ENCODE measurements at places on chromosomes 5 and 9.

DNA sequence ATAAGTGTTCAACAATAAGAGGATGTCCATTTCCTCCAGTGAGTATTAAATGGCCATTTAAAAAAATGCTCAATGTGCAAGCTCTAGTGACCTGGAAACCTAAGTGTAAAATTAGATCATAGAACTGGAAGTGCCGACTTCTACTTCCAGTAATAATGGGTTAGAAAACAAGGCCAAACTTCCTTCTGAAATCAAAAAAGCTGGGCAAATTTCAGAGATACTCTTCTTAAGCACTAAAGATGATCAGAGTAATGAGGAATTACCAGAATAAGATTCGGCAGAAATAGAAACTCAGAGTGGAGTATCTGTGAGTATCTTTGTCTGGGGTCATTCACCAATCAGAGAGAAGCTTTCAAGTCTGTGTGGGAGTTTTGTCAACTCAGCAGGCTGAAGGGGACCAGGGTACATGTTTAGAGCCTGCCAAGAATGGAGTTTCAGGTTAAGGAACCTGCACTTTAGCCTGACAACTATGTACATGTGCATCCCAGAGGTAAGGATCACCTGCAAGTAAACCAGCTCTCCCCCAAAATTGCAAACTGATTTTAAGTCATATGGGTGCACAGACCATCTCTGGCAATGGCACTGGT is 17.1 kb downstream of the FCN2 start:
- DNase-seq, result no peak

GRCh38 chr9:83636813-83637212 is 13.9 kb downstream of the IDNK start:
- DNase-seq, result no peak

DNA sequence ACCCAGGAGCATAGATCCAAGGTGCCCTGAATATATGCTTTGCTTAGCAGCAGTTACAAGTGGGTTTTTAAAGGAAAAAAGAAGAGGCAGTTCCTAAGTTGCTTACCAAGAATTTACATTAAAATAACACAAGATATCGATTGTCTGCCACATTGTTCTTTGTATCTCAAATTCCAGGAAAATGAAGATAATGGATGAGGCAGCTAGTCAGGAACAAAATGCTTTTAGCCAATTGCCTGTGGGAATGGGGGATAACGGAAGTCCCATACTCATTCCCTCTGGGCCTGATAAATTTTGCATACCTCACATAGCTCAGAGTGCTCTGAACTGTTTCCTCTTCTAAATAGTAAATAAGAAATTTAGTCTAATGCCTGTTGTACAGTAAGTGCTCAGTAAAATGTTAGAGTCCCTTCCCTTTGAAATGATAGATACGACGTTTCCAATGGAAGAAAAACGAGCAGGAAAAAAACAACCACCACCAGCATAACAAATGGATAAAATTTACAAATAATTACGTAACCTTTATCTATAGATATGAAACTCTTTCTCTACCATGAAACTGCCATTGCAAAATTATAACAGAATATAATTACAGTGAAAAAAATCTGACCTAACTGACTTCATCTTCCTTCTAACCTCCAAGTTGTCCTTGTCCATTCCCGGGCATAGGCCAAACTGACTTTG is 35.5 kb upstream of the TENT2 start:
- DNase-seq, result no peak

- DNase-seq, result no peak
Measured at GRCh38 chr5:98957307-98957706, 28.5 kb upstream of the CHD1 start.

- DNase-seq, result peak; percentile 15
Measured at GRCh38 chr9:34991607-34992375, 2.2 kb downstream of the DNAJB5 start.

DNA sequence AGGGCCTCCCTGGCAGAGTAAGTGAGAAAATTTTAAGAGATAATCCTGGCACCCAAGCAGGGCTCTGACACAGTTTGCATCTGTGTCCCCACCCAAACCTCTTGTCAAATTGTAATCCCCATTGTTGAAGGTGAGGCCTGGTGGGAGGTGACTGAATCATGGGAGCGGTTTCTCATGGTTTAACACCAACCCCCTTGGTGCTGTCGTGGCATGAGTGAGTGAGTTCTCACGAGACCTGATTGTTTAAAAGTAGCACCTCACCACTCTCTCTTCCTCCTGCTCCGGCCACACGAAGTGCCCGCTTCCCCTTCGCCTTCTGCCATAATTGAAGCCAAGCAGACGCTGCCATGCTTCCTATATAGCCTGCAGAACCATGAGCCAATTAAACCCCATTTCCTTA is 80.1 kb downstream of the FBXW11 start:
- no peak for DNase-seq

- no peak for DNase-seq
Measured at GRCh38 chr5:555058-555623, 30.9 kb upstream of the SLC9A3 start.

DNA sequence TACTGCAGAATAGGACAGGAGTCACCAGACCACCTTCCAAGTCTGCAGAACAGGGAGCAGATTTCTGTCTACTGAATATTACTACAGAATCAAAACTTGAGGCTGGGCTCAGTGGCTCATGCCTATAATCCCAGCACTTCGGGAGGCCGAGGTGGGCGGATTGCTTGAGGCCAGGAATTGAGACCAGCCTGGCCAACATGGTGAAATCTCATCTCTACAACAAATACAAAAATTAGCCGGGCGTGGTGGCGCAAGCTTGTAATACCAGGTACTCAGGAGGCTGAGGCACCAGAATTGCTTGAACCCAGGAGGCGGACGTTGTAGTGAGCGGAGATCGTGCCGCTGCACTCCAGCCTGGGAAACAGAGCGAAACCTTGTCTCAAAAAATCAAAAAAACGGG is 710.8 kb upstream of the WWC1 start:
- DNase-seq, result no peak

DNA sequence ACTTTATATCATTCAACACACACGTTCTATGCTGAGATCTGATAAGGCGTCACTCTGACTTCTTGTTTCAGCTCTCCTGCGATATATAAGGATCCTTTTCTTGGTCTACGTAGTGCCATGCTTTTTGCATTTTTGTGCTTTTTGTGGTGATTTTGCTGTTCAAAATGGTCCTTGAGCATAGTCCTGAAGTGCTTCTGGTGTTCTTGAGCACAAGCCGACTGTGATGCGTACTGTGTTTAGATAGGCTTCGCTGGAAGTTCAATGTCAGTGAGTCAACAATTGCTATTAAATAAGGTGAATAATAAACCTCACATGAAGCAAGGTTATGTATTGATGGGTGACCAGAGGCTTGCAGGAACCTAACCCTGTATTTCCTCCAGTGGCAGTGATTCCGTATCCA is 46.8 kb downstream of the ACO1 start:
- DNase-seq, result peak; percentile 82

DNA sequence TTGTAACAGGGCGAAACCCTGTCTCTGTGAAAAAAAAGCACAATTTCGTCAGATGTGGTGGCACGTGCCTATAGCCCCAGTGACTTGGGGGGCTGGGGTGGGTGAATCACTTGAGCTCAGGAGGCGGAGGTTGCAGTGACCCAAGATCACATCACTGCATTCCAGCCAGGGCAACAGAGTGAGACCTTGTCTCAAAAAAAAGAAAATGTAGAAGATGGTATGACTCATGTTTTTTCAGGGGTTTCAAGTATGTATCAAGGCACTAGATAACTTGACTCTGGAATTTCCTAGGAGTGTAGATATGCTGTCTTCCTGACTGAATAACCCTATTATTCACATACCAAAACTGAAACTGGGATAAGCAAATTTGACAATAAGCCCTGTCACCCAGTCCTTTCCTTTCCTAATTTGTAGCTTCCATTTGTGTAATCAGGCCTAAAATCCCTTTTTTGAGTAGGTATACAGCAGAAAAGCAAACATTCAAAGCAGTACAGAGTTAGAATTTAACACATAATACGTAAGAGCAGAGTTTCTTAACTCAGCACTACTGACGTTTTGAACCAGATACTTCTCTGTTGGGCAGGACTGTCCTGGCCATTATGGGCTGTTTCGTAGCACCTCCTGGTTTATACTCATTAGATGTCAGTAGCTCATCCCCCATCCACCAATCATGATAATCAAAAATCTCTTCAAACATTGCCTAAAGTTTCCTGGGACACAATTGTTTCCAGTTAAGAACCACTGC is 17.3 kb upstream of the ANKRD18B start:
- DNase-seq, result peak; percentile 97

DNA sequence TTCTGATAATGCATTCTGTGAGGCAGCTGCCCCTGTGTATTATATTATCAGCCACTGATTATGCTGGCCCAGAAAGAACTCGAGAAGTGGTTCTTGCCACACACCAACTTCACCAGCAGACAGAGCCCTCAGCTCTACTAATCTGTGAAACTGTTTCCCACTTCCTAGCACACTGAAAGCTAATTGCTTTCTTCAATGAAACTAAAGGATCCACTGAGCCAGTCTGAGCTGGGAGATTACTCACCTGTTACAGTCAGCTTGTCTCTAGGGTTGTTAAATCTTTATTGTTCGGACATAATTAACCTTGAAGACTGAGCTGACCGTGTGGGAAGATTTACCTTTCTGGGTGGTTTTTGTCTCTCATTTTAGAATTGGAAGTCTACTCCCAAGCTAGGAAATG is 263.2 kb downstream of the KCTD16 start:
- no peak for DNase-seq

- peak; percentile 28 for DNase-seq
Measured at GRCh38 chr5:112417931-112418658, 982 bp downstream of the EPB41L4A start.

- no peak for DNase-seq
Measured at GRCh38 chr5:161278739-161279660, 267.5 kb downstream of the GABRB2 start.

DNA sequence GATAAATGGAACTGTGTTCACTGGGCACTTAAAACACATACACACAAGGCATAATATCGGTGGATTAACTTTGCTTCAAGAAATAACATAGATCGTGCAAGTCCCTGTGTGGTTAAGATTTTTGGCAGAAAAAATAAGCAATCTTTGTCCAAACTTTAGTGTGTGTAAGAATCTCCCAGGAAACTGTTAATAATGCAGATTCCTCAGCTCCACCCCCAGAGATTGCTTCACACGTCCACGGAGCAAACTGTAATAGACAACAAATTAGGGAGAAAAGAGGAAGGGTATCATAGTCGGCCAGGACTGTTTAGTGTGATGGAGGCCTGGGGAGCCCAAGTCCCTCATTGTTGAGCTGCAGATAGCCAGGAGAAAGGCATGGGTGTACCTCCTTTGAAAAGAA is 84.8 kb downstream of the PJA2 start:
- DNase-seq, result peak; percentile 21

GRCh38 chr9:14779566-14780022 is 57.1 kb upstream of the CER1 start:
- peak; percentile 49 for DNase-seq

DNA sequence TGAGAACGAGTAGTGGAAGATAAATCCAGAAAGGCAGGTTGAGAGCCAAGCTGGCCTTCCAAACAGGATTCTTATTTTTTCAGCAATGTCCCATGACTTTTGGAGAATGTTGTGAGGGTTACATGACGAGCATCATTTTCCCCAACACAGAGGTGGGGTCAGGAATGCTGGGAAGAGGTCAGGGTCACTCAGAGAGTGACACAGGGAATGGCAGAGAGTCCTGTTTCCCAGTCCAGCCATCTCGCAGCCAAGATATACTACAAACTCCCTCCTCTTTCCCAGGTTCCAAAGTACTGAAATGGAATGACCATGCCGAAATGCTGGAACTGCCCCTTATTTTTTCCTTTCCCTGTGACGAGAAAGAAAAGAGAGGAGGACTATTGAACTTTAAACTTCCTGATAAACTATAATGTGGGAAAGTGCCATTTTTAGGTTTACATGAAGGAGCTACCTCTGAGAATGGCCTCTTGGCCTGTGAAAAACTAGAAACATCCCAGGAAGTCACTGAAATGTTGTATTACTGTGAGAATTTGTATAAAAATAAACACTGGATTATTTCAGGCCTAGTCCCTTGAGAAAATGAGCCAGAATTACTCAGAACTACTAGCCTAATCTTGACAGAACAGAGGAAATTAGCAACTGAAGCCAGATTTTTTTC is 420.4 kb downstream of the CETN3 start:
- DNase-seq, result peak; percentile 48

- no peak for DNase-seq
Measured at GRCh38 chr9:114035845-114036801, 42.0 kb downstream of the AMBP start.

- DNase-seq, result peak; percentile 9
Measured at GRCh38 chr9:12425878-12426864, 267.0 kb upstream of the TYRP1 start.

- DNase-seq, result no peak
Measured at GRCh38 chr9:125189011-125189360, 617 bp downstream of the PPP6C start.

DNA sequence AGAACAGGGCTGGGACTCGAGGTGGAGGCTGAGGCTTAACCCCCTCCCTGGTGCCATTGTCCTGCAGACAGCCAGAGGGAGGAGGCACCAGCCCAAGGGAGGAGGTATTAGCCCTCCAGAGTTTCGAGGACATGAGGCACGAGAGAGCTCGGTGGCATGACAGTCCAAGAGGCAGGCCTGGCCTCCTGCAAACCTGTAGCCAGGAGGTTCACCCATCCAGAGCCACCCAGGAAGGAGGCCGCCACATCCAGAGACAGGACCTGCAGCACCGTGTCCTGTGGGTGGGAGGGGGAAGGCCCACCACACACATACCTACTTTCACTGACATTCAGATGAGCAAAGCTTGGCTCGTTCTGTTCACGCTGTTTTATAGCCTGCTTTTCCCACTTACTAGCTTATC is 75.2 kb upstream of the ADAMTS2 start:
- no peak for DNase-seq

- DNase-seq, result no peak
Measured at GRCh38 chr9:37453827-37454226, 11.4 kb downstream of the ZBTB5 start.

- no peak for DNase-seq
Measured at GRCh38 chr9:7909537-7909936, 110.0 kb upstream of the DMAC1 start.

- peak; percentile 41 for DNase-seq
Measured at GRCh38 chr9:11933926-11934325, 759.3 kb upstream of the TYRP1 start.

- no peak for DNase-seq
Measured at GRCh38 chr9:105632807-105633206, 29.4 kb upstream of the TAL2 start.

DNA sequence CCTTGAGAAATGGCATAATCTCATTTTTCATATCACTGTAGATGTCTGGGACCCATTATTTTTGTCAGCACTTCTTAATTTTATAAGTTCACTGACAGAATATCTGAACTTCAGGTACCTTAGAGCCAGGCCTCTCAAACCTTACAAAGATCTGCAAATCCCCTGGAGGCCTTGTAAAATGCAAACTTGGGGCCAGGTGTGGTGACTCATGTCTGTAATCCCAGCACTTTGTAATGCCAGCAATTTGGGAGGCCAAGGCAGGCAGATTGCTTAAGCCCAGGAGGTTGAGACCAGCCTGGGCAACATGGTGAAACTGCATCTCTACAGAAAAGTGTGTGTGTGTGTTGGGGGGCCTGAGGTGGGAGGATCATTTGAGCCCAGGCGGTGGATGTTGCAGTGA is 30.8 kb downstream of the RASGRF2 start:
- DNase-seq, result peak; percentile 44
